ENCODE measurements at places on chromosomes 2 and 18.

DNA sequence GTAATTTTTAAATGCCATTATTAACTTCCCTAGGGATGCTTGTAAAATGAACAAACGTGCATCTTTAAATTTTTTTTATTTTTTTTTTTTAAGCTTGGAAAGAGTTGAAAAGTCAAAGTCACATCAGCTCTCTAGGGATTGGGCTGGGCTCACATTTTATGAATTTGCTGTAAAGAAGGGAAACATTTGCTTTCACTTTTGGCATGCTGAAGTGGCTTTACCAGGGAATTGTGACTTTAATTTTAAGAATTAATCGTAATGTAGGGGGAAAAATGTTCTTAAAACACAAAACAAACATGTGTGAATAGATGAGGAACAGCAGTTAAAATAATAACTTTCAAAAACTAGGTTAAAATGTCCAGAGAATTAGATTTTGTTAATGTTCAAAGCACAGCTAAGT lies 123.0 kb downstream of the AGAP1 start:
- DNase-seq: no peak

GRCh38 chr2:66477135-66477842 lies 42.4 kb downstream of the MEIS1 start:
- no peak for DNase-seq

- no peak for DNase-seq
These were observed 340.1 kb downstream of the SLC4A3 start for GRCh38 chr2:219967247-219968245.

- DNase-seq: no peak
These were observed 9.4 kb downstream of the INPP4A start for GRCh38 chr2:98454073-98454472.

DNA sequence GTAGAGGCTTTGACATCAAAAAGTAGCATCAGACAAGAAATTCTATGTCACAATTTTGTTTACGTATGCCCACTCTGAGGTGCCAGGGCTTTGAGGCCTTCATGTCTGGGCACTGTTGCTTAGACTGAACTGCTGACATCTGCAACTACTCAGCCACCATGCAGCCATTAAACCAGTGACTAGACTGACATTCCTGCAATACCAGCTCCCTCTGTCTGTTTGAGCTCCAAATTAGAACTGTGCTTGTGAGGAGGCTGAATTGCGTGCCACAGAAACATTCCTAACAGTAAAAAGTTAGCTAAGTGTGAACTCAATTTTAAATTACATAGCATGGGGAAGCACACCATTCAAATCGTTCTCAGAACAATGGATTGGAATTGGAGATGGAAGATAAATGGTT lies 163.2 kb downstream of the INSIG2 start:
- no peak for DNase-seq

GRCh38 chr18:35376393-35376741 lies 770 bp downstream of the ZNF396 start:
- DNase-seq: peak; percentile 35

DNA sequence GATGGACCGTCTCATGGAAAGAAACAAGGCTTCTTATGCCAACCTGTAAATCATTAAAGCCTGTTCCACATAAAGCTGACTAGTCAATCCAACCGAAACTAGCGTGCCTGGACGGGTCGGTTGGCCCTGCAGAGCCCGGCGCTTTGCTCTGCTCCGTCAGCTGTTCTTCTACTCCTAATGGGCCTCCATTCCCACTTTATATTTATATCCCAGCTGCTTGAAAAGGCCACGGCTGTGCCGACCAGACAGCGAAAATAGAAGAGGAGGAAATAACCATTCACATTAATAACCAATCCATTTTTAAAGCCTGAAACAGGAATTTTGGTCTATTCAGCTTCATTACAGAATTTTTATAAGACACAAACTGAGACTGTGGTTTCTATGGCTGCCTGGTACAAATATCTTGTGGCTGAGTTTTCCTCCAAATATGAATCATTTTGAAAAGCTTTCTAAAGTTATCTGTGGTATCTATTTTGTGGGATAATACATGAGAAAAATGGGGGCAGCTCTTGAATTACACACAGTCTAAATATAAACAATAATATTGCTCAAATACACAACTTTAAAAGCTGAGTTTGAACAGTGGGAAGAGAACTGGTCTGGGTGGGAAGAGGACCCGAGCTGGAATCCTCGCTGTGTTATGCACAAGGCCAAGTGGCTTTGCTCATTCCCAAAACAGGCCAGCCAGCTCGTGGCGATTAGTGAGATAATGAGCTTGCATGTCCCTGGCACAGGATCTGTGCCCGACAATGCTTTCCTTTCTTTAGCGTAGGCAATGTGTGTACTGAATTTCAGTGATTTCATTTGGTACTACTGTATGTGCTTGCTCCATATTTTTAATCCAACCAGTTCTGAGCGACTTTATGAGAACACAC lies 10.5 kb upstream of the FAM124B start:
- no peak for DNase-seq

DNA sequence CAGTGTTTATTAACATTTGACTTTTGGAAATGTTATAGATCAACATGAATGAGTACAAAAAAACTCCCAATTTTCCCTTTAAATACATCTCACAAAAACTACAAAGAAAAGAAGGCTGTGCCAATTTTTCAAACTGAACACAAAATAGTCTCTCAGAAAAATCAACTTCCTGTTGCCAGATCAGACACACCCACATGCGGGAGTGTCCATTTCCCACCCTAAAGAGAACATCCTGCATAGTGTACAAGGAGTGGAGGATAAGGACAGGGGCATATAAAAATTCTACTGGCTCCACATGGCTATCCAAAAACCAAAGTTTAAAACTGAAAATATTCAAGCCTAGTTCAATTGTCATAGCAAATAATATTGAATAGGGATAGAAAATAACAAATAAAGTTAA lies 165.3 kb downstream of the ATAD2B start:
- no peak for DNase-seq

- no peak for DNase-seq
These were observed 14.7 kb upstream of the TTC32 start for GRCh38 chr2:19916385-19916950.

DNA sequence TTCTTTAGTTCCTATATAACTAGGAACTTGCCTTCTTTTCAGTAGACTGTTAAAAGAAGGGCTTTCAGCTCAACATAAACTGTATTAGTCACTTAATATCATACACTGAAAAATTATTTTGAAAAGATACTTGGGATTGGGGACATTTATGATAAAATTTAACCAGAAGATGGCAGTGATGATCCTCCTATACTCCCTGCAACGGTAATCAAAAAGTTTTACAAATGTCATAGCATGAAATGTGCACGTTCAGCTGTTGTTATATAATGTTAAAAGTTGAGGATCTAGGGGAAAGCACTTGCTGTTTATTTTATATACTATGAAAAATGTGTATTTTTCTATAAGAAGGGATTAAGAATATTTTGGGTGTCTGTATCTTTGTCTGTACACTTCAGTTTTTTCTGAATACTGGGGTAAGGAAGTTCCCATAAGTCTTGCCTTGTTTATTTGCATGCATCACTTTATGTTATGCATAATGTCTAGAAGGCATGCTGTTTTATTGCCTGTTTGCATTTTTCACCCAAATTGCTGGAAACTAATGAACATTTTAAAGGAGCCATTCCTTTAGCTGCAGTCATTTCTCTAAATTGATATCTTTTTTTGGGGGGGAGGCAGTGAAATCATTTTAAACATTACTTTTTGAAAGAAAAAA lies 19.0 kb downstream of the DYNC1I2 start:
- no peak for DNase-seq

DNA sequence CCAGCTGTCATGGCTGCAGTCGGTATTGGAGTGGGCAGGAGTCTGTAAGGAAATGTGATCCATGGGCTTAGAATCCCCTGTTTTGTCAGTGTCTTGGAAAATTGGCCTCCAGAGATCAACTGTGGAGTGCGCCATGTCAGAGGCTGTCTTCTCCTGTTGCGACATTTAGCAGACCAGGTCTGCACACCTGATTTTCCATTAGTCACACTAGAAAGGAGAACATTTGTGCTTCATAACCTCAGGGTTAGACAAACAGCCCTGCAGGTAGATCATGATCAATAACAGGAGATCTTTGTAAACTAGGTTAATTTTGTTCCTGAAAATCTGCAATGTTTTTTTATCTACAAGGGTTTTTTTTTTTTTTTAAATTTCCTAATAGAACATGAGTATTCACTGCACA lies 28.0 kb downstream of the LDLRAD4 start:
- no peak for DNase-seq

GRCh38 chr18:77105028-77105427 lies 27.6 kb downstream of the MBP start:
- DNase-seq: no peak

DNA sequence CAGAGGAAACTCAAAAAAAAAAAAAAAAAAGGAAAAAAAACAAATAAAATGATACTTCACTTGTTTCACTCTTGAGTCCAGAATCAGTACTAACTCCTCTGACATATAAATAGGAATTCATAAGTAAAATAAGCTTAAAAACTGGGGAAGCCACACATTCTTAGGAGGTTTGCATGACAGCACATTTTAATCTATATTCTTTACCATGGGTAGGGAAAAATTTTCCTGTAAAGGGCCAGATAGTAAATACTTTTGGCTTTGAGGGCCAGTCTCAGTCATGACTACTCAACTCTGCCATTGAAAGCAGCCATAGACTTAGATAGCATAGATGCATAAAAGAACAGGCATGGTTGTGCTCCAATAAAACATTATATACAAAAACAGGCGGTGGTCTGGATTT lies 145.2 kb downstream of the BCL11A start:
- DNase-seq: no peak

DNA sequence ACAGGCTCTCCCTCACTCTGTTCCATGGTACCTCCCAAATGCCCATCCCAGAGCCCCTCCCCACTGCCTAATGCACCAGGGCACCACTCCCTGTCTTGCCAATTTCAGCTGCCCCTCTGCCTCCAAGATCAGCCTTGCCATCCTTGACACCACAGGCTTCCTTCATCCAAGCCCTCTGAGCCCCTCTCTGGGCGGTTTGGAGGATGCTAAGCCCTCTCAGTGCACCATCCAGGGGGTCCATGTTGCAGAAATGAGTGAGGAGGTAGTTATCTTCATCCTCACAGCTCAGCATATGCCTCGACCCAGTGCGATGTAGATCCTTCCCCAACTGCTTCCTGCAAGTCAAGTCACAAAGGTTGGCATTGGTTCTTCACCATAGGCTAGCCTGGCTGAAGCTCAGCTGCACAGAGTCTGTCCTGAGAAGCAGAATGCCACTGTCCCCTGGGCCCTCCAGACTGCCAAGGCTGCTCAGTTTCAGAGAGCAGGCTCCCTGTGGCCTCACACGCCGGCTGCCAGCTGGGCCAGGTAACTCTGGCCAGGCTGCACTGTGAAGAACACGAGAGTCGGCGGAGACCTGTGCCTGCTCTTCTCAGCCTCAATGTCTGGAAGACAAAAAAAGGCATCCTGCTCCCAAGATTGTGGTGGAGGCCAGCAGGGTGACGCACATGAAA lies 9.9 kb upstream of the MAP3K2 start:
- no peak for DNase-seq

Measured in GM19239 (cell line).